ENCODE measurements at places on chromosomes 6 and 20. TPM values are rescaled to one million over a fixed set of nuclear protein-coding genes. Genes with fewer than 3 reads are reported as not detected.

Gene RNF217
- total RNA-seq: 1.7 TPM

Gene MARCKS
- 0.27 TPM for total RNA-seq

Gene HLA-DRB1
- total RNA-seq: 12.7 TPM

Gene TREM2
- total RNA-seq: not detected

Gene ADISSP
- total RNA-seq: 57.3 TPM

Gene CTCFL
- not detected for total RNA-seq

Data from activated CD4-positive, alpha-beta T cell treated with anti-CD3 and anti-CD28 coated beads for 36 hours (primary cell).